ENCODE measurements at places on chromosomes 2 and 18. TPM values are rescaled to one million over a fixed set of nuclear protein-coding genes. Genes with fewer than 3 reads are reported as not detected.

The GREB1L gene
- total RNA-seq = 0.27 TPM

The SIX2 gene
- 0.61 TPM for total RNA-seq

The GATA6 gene
- 52.7 TPM for total RNA-seq

The PSD4 gene
- total RNA-seq = 49.8 TPM

GRCh38 chr18:37672932-37673595 lies 107.5 kb upstream of the CELF4 start:
- DNase-seq = no peak
- H3K27ac ChIP-seq = no peak overlapping the region
- H3K4me1 ChIP-seq = no peaks in the 10 kb centered on the region
- H3K4me3 ChIP-seq = no peak overlapping the region
- H3K36me3 ChIP-seq = no peaks in the 10 kb centered on the region
- H3K27me3 ChIP-seq = no peaks in the 10 kb centered on the region

GRCh38 chr18:36493349-36494159 lies 196.0 kb downstream of the FHOD3 start:
- H3K36me3 ChIP-seq = no peaks in the 10 kb centered on the region
- H3K27me3 ChIP-seq = no peaks in the 10 kb centered on the region
- H3K27ac ChIP-seq = no peak overlapping the region
- H3K4me3 ChIP-seq = no peak overlapping the region
- H3K4me1 ChIP-seq = no peaks in the 10 kb centered on the region

- H3K27ac ChIP-seq = no peak overlapping the region
- no peaks in the 10 kb centered on the region for H3K27me3 ChIP-seq
- H3K4me1 ChIP-seq = no peaks in the 10 kb centered on the region
- no peak for DNase-seq
- no peaks in the 10 kb centered on the region for H3K36me3 ChIP-seq
- H3K4me3 ChIP-seq = no peak overlapping the region
Measured at GRCh38 chr2:162401871-162402270, 57.9 kb downstream of the GCA start.

- DNase-seq = peak; percentile 47
- no peak overlapping the region for H3K27ac ChIP-seq
- no peaks in the 10 kb centered on the region for H3K4me1 ChIP-seq
- peaks cover 25% of the 10 kb centered on the region for H3K36me3 ChIP-seq
- no peaks in the 10 kb centered on the region for H3K27me3 ChIP-seq
- H3K4me3 ChIP-seq = no peak overlapping the region
Measured at GRCh38 chr2:232571026-232571474, 20.6 kb downstream of the EIF4E2 start.

GRCh38 chr18:78894033-78894305 lies 85.6 kb upstream of the SALL3 start:
- no peak overlapping the region for H3K27ac ChIP-seq
- H3K4me1 ChIP-seq = no peaks in the 10 kb centered on the region
- no peaks in the 10 kb centered on the region for H3K36me3 ChIP-seq
- no peaks in the 10 kb centered on the region for H3K27me3 ChIP-seq

DNA sequence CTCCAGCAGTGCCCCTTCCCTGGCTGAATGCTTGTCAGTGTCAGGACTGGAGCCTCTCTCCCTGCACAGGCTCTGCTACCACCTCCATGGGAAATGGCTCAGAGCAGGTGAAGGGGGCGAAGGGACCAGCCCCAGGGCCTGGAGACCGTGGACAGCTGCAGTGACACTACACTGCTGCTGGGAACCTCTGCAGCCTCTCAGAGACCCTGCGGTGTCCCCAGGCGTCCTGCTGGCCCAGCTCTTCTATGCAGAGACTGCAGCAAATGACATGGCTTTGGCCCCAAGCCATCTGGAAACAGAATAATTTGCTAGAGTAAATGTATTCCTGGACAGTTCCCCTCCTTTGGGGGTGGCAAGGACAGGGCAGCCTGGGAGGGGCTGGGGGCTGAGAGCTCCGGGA lies 53.2 kb downstream of the CIB4 start:
- H3K4me1 ChIP-seq = no peaks in the 10 kb centered on the region
- no peaks in the 10 kb centered on the region for H3K27me3 ChIP-seq
- DNase-seq = no peak

GRCh38 chr18:32450874-32451273 lies 19.8 kb downstream of the GAREM1 start:
- H3K4me3 ChIP-seq = no peak overlapping the region
- no peak overlapping the region for H3K27ac ChIP-seq
- DNase-seq = peak; percentile 66
- H3K36me3 ChIP-seq = no peaks in the 10 kb centered on the region
- no peaks in the 10 kb centered on the region for H3K4me1 ChIP-seq

DNA sequence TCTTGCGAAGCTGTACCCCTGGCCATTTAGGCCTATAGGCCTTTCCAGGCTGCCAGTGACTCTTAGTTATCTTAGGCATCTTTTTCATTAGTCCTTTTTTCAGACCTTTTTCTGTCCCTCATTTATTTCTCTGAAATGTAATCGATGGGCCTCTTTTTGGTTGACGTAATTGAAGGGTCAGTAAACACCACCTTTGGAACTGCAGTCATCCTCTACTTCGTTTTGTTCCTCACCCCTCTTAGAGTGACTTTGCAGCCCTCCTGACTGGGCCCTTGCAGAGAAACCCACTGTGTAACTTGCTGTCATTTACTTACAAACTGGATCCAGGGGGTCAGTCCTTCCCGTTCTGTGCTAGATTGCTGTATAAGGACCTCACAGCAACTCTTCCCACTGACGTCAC lies 23.2 kb downstream of the CENPO start:
- H3K4me1 ChIP-seq = no peaks in the 10 kb centered on the region
- DNase-seq = no peak
- H3K27ac ChIP-seq = no peak overlapping the region
- H3K4me3 ChIP-seq = no peak overlapping the region
- H3K27me3 ChIP-seq = no peaks in the 10 kb centered on the region

DNA sequence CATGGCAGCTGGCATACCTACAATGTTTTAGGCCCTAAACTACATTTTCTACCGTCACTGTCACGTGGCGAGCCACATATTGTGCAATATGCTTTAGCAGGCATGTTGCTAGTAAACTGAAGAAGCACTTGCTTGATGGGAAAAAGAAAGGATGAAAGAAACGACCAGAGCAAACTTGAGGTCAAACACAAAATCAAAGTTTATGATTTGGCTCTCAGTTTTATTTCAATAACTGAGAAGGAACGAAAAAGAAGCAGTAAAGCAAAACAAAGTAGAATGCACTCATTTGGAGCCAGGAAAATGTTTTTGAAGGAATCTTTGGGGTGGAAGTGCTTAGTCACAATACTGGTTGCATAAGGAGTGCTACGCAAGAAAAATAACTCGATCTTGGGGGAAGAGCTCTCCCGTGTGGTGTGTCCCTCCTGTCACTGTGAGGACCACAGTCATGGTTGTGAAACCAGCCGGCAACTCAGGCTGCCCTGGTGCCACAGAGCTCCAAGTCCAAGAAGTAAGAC lies 349.8 kb downstream of the RBM43 start:
- DNase-seq = peak; percentile 67
- no peak overlapping the region for H3K4me3 ChIP-seq
- peak overlapping the region; percentile 9 for H3K27ac ChIP-seq
- no peaks in the 10 kb centered on the region for H3K27me3 ChIP-seq

- no peaks in the 10 kb centered on the region for H3K36me3 ChIP-seq
- H3K27me3 ChIP-seq = no peaks in the 10 kb centered on the region
- no peak for DNase-seq
- no peaks in the 10 kb centered on the region for H3K4me1 ChIP-seq
- H3K27ac ChIP-seq = no peak overlapping the region
Measured at GRCh38 chr2:11955314-11955713, 208.9 kb downstream of the LPIN1 start.

DNA sequence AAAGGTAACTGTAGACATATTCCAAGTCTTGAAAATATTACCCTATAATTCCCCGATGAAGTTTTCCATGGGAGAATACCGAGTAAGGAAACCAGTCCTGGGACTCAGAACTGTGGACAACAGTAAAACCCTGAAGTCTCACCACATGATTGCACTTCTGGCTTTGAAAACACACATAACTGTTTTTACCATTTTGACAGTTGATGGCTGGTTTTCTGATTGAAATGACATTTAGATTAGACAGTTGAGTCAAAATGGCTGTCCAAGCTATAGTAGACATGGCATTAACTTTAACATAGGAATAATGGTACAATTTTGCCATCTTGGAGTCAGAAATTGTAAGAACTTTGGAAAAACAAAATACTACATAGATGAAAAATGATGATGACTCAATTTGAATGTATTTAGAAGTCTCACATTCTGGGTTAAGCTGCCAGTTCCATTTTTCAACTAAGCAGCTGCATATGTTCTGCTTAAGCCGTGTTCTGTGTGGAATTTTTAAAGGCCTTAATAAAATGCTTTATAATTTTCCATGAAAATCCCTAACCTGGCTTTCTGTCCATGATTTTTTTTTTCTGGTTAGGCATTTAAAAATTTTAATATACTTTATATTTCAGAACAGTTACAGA lies 38.3 kb upstream of the WIPF1 start:
- no peak overlapping the region for H3K4me3 ChIP-seq
- H3K27ac ChIP-seq = no peak overlapping the region
- DNase-seq = no peak
- no peaks in the 10 kb centered on the region for H3K27me3 ChIP-seq

DNA sequence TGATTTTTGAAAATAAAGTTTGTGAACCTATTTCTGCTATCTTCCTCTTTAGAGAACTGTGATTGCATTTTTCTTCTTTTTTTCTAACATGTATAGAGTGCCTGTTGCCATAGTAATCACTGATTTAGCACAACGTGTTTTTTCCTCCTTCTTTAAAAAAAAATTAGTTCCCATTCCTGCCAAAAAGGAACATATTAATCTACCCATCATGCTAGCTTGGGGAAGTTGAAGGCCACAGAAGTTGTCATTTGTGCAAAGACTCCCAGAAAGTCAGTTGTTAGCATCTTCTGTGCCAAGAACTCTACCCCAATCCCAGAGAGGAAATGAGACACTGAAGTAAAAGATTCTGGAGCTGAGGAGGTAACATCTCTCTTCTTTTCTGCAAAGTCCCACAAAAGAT lies 57.3 kb downstream of the SLC8A1 start:
- H3K27me3 ChIP-seq = no peaks in the 10 kb centered on the region
- no peak for DNase-seq
- no peak overlapping the region for H3K27ac ChIP-seq
- H3K4me1 ChIP-seq = no peaks in the 10 kb centered on the region
- no peaks in the 10 kb centered on the region for H3K36me3 ChIP-seq
- H3K4me3 ChIP-seq = no peak overlapping the region

- no peak overlapping the region for H3K27ac ChIP-seq
- DNase-seq = no peak
- no peaks in the 10 kb centered on the region for H3K36me3 ChIP-seq
- no peaks in the 10 kb centered on the region for H3K27me3 ChIP-seq
- H3K4me1 ChIP-seq = peaks cover 5% of the 10 kb centered on the region
- no peak overlapping the region for H3K4me3 ChIP-seq
Measured at GRCh38 chr18:75128051-75128605, 80.8 kb downstream of the PTGR3 start.

DNA sequence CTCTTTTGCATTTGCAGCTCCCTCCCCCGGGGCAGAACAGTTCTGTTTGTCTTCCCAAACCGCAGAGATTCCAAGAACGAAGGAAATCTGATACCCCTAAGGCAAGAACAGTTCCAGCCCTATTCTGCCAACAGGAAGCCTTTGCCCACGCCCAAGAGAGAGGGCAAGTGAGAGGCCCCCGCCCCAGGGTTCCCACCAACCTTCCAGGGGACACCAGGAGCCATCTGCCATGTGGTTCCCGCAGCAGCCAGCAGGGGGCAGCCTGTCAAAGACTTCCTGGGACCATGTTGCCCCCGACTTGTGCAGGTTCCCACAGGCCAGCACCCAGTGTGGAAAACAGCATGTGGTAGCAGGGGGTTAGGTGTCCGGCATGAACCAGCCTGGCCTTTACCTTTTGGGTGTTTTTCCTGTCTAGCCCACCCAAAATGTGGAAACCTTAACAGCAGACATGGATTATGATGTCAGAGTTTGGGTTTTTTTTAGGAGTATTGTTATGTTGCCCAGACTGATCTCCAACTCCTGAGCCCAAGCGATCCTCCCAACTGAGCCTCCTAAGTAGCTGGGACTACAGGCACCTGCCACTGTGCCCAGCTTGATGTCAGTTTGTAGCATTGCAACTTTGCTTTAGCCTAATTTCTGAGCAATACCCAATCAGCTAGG lies 21.7 kb upstream of the EFHD1 start:
- H3K4me1 ChIP-seq = peaks cover 5% of the 10 kb centered on the region
- DNase-seq = peak; percentile 69
- H3K36me3 ChIP-seq = no peaks in the 10 kb centered on the region
- H3K27ac ChIP-seq = no peak overlapping the region

DNA sequence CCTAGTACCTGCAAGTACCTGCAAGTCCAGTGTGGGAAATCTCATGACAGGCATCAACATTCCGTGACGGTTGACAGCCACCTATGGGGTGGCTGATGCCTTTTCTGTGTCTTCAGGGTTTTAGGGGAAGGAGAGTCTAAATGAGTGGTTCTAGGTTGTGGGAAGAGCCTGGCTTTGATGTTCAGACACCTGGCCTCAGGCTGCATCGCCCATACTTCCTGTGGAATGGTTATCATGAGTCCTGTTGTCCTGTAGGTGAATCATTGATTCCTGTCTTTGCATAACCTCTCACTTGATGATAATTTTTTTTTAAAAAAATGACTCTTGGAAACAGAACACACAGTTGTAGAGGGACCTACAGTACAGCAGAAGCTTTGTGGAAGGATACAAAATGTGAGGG lies 108.9 kb downstream of the NEDD4L start:
- peaks cover 13% of the 10 kb centered on the region for H3K4me1 ChIP-seq
- DNase-seq = no peak
- H3K36me3 ChIP-seq = no peaks in the 10 kb centered on the region
- no peak overlapping the region for H3K4me3 ChIP-seq

DNA sequence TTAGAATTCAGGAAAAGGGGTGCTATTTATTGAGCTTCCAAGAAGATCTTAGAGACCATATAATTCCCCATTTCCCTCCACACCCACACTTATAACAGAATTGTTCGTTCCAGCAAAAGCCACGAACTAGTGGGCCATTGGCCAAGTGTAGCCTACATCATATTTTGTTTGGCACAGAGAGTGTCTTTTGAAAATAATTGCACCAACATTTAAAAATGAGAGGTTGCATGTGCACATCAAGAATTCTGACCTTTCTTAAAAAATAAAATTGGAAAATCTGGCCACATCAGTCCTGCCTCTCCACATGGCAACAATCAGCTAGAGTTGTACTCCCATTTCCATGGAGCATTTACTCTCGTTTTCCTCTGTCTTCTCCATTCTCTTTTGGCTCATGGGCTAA lies 655.5 kb upstream of the FANCL start:
- no peak overlapping the region for H3K27ac ChIP-seq
- no peaks in the 10 kb centered on the region for H3K4me1 ChIP-seq
- no peak for DNase-seq

Measured in upper lobe of left lung (tissue), 6 donors.